CD4-positive, alpha-beta T cell treated with Interleukin-12 subunit alpha and Interleukin-12 subunit beta, for 1 hour (primary cell): ENCODE measurements at places on chromosomes 5 and 9.

DNA sequence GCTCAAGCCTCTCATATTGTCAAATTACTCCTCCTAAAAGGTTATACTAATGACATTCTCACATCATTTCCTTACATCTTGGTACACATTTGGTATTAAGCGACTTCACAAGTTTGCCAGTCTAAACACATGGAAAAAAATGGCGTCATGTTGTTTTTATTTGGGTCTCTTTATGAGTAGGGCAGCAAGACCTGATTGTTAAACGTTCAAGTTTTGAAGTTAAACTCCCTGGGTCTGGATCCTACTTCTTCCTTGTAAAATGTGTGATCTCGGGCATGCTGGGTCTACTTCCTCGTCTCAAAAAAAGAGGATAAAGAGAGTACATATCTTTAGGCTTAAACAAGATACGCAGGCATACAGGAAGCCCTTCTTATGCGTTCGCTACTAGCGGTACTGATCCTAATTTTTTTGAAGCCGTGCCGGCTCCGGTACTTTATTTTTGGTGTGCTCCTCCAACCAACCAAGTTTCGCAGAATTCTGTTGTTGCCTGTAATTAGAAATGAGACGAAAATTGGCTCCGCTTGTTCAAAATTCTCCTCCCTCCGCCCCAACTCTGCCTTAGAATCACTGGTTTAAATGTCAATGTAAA is 596 bp upstream of the CDC37L1 start:
- DNase-seq = no peak

- no peak for DNase-seq
These were observed 53.7 kb downstream of the ENC1 start for GRCh38 chr5:74586856-74587255.

GRCh38 chr5:96080557-96080956 is 118.9 kb upstream of the ELL2 start:
- DNase-seq = no peak

GRCh38 chr5:143659599-143660238 is 152.2 kb upstream of the HMHB1 start:
- DNase-seq = no peak

GRCh38 chr5:54634089-54634488 is 116.5 kb downstream of the SNX18 start:
- no peak for DNase-seq

DNA sequence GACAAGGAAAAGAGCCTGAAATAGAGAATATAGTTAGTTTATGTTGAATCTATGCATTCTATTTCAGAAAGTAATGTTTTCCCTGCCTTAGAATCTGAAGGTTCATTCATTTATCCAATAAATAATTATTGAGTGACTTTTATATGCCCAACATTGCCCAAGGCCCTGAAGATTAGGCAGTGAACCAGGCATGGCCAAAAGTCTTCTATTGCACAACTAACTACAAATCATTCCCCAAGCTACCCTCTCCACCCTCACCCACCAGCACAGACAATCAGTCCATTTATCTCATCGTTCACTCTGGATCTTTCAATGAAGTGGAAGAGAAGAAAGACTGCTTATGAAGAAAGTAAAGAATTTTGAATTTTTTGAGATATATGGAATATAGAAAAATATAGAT is 268.4 kb downstream of the PLK2 start:
- no peak for DNase-seq

DNA sequence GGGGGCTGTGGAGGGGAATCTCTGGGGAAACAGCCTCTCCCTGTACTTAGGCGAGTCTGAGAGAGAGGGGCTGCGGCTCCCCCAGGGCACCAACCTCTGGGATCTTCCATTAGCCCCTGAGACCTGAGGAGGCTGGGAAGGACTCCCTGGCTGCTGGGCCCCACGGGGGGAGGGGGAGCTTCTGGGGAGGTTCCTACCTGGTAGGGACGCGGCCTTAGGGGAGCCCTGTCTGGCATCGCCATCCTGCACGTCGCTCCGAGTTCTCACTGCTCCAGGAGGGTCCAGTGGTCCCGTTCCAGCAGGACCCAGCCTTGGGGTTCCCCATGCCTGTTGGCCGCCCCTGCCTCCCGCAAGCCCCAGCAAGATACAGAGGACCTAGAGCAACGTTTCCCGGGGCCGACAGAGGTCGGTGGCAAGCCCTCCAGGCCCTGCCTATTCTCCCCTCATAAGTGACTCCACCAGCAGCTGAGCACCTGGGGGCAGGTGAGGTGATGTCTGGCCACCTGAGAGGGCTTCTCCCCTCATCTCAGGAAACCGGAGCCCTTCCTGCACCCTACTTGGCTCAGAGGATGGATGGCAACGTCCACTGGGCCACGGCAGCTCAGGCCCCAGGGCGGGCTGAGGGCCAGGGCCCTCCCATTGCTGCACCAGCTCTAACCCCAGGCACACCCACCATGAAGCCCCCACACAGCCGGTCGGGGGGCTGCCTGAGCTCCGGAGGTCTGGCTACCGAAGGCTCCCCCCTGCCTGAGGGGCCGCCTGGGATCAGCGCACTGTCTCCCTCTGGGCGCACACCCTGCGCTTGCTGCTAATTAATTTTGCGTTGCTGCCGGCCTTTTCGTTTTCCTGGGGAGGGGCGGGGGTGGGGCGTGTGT is 22.5 kb downstream of the TPPP start:
- no peak for DNase-seq

- no peak for DNase-seq
These were observed 60.7 kb downstream of the SV2C start for GRCh38 chr5:76143884-76144283.

DNA sequence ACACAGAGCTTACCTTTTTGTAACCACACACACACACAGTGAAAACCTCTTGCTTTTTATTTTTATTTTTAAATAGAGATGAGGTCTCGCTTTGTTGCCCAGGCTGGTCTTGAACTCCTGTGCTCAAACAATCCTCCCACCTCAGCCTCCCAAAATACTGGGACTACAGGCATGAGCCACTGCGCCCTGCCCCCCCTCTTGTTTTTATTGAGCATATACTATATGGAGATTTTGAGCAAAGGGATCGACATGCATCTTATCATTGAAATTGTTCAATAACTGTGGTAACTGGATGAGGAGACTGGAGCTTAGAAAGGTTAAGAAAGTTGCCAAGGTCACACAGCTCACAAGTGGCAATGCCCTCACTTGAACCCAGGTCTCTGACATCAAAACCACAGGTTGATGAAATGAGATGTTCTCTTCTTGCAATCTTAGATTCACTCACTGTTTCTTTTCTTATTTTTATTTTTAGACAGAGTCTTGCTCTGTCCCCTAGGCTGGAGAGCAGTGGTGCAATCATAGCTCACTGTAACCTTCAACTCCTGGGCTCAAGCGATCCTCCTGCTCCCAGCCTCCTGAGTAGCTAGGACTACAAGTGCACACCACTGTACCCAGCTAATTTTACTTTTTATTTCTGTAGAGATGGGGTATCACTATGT is 26.8 kb upstream of the STXBP1 start:
- DNase-seq = no peak

- no peak for DNase-seq
These were observed 15.9 kb upstream of the WNT8A start for GRCh38 chr5:138067945-138068344.

DNA sequence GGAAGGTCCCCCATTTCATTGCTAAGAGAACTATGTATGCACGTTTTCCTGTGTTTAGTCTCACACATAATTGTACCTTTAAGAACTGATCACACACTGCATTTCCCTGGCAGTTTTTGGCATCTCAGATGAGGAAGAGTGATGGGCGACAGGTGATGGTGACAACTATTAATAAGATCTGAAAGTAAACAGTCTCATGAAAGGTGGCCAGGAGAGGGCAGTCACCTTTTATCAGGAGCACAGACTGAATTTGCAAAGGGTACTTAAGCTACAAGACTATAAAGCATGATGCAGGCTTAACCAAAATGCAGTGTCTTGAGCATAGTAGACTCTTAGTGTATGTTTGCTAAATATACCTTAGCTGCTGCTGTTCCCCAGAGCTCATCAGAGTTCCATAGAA is 91.5 kb downstream of the GHR start:
- DNase-seq = no peak

GRCh38 chr9:117704024-117704575 is at the start of gene TLR4:
TLR4 (plus strand) TSS chr9:117704403; CDS start chr9:117704473, 70 bp downstream.
- DNase-seq = peak; percentile 16

GRCh38 chr5:172646716-172647285 is 5.7 kb downstream of the NEURL1B start:
- DNase-seq = no peak

DNA sequence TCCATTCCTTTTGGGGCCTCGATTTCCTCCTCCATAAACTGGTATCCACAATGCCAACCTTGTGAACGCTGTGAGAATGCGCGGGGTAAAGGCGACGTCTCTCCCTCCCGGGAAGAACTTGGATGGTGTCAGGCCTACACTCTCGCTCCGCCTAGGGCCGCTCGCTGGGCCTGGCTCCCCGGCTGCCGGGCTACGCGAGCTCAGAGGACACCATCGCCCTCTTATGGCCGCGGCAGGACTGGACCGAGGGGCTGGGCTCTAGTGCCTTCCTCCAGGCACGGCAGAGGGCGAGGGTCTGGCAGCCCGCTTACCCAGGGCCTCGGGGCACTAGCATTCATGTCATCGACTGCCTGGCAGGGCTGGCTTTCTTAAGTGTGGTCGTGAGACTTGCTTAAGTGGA is 1.3 kb upstream of the EXOSC2 start:
- DNase-seq = no peak

DNA sequence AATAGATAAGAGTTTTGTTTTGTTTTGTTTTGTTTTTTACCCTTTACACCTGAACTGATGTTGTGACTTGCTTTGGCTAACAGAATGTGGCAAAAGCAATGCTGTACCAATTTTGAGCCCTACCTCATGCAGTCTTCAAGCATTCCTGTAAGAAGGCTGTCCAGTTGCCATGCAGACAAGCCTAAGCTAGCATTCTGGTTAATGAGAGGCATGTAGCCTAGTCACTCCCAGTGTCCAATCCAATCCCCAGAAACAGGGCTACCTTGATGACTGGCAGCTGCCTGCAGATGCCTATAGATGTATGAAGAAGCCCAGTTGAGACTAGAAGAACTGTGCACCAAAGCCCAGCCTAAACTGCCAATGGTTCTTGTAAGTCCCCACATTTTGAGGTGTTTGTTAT is 9.4 kb upstream of the EFNA5 start:
- DNase-seq = no peak

- DNase-seq = no peak
These were observed 16.5 kb upstream of the FBXL7 start for GRCh38 chr5:15483351-15484097.

DNA sequence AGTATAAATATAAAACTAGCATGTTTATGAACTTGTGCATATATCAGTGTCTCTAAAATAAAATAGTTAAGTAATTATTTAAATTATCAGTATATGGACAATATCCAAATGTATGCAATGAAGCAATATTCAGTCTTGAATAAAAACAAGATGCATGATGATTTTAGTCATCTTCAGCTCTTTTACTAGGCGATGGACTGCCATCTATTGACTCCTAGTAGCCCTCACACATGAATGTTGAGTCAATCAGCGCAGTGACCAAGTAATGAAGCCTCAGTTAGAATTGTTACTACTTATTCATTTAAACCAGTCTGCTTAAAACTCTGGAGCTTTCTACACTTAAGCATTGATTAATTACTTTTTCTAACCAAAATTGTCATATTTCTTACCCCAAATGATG is 92.9 kb upstream of the GRHPR start:
- peak; percentile 40 for DNase-seq

- DNase-seq = no peak
These were observed 76.1 kb downstream of the HMHB1 start for GRCh38 chr5:143887903-143888665.

DNA sequence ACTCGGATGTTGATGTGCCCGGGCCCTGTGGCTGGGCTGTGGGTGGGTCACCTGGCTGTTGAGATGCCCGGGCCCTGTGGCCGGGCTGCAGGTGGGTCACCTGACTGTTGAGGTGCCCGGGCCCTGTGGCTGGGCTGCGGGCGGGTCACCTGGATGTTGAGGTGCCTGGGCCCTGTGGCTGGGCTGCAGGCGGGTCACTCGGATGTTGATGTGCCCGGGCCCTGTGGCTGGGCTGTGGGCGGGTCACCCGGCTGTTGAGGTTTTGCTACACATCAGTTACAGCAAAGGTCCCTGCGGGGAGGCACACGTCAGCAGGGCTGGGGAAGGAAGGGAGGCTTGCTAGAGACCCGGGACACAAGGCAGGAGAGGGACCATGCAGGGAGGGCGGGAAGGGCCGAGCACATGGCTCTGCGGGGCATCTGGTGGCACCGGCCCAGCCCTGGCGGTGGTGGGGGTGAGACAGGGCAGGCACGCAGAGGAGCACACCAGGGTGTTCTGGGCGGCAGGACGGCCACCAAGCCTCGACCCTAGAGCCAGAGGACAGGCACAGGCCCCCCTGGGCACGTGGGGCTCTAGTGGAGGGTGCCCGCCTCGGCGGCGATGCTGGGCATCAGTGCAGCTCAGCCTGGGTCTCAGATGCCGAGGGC is 35.4 kb downstream of the PNPLA7 start:
- DNase-seq = no peak

- no peak for DNase-seq
These were observed 110.2 kb upstream of the EGFLAM start for GRCh38 chr5:38148021-38148625.

- DNase-seq = no peak
These were observed 349.8 kb upstream of the KLF4 start for GRCh38 chr9:107839371-107839770.

DNA sequence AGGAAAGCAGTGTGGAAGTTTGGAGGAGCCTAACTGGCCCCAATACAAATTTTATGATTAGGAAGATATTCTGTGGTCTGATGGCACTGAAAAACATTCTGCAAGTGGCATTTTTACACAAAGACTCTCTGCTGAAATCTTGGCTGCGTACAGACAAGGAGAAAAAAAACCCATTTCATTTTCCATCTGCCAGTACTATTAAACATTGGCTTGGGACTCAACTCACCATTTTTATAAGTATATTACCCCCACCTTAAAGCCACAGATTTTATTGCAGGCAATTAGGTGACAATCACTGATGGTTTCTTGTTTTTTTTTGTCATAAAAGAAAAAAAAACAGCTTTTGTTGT is 206.9 kb downstream of the PTTG1 start:
- DNase-seq = no peak

DNA sequence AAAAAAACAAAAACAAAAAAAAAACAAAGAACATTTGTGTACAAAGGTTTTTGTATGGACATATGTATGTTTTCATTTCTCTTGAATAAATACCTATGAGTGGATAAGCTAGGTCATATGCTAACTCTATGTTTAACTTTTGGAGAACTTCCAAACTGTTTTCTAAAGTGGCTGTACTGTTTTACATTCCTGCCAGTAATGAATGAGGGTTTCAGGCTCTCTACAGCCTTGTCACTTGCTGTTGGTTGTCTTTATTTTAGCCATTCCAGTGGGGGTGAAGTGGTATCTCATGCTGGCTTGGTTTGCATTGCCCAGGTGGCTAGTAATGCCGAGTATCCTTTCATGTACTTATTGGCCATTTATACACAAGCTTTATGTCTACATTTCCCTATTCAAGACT is 9.1 kb upstream of the TRIO start:
- DNase-seq = no peak

GRCh38 chr9:130034570-130034969 is 8.4 kb downstream of the FNBP1 start:
- no peak for DNase-seq

- no peak for DNase-seq
These were observed 111.7 kb upstream of the TMEM161B start for GRCh38 chr5:88380332-88380731.
